ENCODE measurements at places on chromosomes 2 and 18. TPM values are rescaled to one million over a fixed set of nuclear protein-coding genes. Genes with fewer than 3 reads are reported as not detected.

Gene PKDCC
- total RNA-seq: 9.1 TPM

Gene DPYSL5
- total RNA-seq: not detected

Gene CCDC148
- 0.13 TPM for total RNA-seq

Gene MERTK
- total RNA-seq: 10.6 TPM

Gene MARCHF4
- not detected for total RNA-seq

Gene PLA2R1
- 1.6 TPM for total RNA-seq

Gene ANKRD12
- 12.3 TPM for total RNA-seq

Gene EDAR
- total RNA-seq: 0.20 TPM

Gene MLPH
- total RNA-seq: 33.1 TPM

Gene LCT
- total RNA-seq: not detected

Gene SPP2
- total RNA-seq: 54.8 TPM

Gene SERPINB2
- total RNA-seq: not detected

Gene WDR75
- 12.6 TPM for total RNA-seq

Gene TRIM43
- not detected for total RNA-seq

Gene CCDC102B
- 0.93 TPM for total RNA-seq

Gene RAD51AP2
- not detected for total RNA-seq

Gene C1GALT1C1L
- total RNA-seq: not detected
